ENCODE measurements at places on chromosomes 12 and 14.

DNA sequence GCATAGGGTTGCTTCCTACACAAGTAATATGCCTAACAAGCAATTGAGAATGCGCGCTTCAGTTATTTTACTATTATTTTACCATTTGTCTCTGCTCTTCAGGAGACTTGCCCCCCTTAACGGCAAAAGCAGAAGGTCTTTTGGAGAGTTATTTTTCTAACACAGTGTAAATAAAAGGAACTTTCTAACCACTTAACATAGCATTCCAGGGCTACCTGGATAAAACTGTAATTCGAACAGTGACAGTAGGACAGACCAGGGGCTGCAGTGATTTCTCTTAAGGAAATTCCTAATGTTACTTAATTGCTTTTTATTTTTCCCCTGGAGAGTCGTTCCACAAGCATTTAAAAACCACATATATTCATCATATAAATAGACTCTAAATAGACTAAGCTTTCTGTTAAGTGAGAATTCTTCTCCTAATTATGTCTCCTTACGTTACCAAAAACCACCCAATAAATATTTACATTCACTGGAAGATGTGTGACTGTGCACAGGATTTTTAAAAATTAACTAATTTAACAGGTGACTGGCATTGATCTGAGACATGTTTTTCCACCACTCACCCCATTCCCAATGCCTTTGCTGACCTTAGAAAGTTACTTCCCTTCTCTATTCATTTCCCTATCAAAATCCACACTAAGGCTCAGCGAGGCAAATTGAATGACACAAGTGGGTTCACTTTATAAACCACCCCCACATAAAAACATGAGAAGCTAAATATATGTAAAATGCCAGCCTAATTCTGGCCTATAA, 72.4 kb downstream of the RNF34 start:
- DNase-seq, result no peak

DNA sequence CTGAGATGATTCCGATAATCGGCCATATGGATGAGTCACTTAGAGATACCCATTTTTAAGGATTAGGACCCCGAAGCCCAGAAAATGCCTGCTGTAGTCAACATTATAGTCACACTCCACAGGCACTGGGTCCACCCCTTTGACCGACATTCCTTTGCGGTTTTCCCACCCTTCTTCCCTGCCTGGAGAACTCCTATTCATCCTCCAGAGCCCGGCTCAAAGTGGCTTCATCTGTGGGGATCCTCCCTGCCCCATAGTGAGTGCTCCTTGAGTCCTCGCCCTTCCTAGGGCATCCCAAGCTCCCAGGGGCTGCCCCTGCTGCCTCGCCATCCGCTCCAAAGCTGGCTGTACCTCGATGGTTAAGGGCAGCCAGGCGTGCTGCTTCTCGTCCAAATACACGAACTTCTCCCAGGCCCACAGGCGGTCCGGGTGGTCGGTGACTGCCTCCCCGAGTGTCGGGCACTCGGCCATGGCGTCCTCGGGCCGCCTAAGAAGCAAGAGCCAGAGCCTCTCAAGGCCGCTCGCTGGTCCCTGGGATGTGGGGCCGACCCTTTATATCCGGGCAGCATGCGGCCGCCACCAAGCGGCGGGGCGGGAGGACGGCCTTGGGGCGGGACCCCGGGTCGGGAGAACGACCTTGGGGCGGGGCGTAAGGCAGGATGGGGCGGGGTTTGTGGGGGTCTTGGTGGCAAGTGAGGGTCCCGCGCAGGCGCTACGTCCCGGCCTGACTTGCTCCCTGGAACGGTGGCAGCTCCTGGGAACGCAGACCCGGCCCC, at the start of gene TCL1A:
TCL1A (minus strand) TSS at position 530 of the 776 bp plus-strand sequence; CDS start at position 471, 59 bp downstream.
- DNase-seq, result peak; percentile 54

DNA sequence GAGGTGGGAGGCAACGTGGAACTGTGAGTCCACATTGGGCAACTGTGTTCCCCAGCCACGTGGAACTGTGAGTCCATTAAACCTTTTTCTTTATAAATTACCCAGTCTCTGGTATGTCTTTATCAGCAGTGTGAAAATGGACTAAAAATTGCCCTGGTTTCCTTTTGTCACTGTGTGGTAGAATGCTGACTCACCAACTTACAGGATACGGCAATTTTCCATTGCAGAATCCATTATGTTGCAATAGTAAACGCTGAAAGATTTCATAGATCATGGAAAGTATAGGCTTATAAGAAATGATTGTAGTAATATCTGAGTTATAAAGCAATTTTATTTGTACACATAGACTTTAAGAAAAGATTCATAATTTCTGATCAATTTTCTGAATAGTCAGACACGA, 93.0 kb downstream of the GTF2A1 start:
- no peak for DNase-seq

DNA sequence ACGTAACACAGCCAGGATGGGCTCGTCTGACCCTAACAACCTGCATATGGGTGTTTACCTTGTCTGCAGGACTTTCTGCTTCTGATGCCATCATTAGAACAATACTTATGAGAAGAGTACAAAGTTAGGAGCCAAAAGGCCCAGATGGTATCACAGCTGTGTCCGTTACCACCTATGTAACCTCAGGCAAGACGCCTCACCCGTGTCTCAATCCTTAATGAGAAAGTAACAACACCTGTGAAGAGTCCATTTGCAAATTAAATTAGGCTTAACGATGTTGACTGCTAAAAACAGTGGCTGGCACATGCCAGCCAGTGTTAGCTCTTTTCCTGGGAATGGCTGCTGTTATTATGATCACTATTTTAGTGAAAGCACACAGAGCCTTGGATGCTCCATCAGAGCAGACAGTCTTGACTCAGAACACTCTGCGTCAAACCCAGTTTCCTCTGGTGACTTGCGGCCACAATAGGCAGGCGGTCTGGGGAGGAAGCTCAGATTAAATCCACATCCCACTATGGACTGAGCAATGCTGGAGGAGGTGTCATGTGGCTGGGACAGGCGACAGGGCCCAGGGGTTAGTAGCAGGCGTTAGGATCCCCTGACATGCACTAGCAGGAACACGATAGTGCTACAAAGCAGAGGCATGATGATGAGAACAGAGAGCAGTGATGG, 125.3 kb downstream of the SLC15A4 start:
- DNase-seq, result no peak

DNA sequence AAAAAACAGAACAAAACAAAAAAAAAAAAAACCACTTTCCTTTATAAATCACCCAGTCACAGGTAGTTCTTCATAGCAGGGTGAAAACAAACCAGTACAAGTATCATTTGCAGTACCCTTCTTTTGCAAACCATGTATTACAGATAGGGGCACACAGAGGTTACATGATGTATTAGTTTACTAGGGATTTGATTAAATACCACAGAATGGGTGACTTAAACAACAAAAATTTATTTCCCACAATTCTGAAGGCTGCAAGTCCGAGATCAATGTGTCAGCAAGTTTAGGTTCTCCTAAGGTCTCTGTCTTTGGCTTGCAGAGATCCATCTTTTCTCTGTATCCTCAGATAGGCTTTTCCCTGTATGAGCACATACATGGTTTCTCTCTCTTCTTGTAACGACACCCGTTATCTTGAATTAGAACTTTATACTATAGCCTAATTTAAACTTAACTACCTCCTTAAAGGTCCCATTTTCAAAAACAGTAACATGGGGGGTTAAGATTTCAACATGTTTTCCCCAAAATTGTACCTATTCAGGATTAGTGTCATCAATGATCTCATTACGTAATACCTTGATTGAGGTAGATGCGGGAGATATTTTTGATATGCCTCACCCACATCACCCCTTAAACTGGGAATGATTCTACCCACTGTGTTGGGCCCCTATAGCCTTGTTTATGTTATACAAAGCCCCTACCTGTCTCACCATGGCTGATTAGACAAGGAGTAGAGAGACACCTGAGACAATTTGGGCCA, 3.5 kb upstream of the CEP128 start:
- DNase-seq, result no peak

- DNase-seq, result no peak
Measured at GRCh38 chr14:101191101-101191720, 287.7 kb upstream of the RTL1 start.

DNA sequence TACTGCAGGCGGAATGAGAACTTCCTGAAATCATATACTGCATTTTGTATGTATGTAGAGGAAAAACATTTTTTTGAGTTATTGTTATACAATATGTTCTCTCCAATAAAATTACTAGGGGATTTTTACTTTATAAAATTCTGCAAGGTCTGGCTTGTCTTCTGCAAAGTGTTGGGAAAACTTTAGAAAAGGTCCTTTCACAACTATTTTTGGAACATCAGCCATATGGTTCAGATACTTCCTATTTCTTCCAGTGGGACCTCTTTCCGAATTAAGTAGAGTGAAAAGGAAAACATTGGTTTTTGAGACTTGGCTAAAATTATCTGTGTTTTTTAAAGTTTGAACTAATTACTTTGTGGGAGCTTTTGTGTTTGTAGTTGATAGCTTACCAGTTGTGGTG, 52.7 kb downstream of the DAAM1 start:
- no peak for DNase-seq

DNA sequence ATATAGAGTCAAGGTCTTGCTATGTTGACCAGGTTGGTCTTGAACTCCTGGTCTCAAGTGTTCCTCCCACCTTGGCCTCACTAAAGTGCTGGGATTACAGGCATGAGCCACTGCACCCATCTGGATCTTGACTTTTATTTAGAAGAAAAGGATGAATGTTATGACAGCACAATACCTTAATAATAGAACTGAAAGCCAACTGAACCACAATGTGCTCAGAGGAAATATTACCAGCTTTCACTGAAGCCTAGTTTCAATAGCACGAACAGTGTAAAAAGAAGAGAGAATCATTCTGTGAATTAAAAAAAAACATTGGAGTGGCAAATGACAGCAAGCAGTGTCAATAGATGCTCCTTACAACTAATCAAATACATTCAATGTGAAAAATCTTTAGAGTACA, 239.2 kb upstream of the RMST start:
- no peak for DNase-seq

GRCh38 chr12:16165506-16165905, 112.0 kb downstream of the SLC15A5 start:
- DNase-seq, result no peak

- DNase-seq, result no peak
Measured at GRCh38 chr12:81468206-81468605, 290.9 kb downstream of the PPFIA2 start.

GRCh38 chr12:126385785-126386184, 1320.5 kb downstream of the AACS start:
- no peak for DNase-seq

DNA sequence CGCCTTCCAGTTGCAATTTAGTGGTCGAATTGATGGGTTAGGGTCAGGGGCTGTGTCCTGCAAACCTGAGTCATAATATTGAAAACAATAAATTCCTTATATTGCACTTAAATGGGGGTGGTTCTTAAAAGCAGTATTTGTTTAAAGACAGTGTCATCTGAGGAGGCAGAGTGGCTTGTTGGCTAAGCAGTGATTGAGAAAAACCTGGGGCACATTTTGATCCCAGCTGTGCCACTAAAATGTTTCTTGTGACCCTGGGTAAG, 48.4 kb downstream of the FBXW8 start:
- no peak for DNase-seq
